ENCODE measurements at places on chromosomes 7 and 10.

GRCh38 chr7:30815388-30815854 is 44.2 kb downstream of the MINDY4 start:
- DNase-seq = no peak

GRCh38 chr7:91266067-91266688 is 1.9 kb downstream of the FZD1 start:
- DNase-seq = no peak

DNA sequence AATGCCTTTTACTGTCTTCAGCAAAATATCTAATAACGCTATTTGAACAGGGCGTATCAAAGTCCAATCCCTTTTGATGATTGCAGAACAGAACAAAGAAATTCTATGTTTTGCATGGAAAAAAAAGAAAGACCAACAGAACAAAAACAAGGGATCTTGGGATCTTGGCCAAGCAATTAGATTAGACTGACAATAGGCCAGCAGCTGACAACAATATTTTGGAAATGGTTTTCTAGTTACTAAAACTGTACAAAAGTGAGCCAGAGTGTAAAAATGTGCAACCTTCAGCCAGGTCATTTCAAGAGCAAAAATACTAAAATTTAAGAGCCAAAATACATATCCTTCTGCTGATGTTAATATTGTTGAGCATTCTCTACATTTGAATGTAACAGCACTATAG is 716.5 kb upstream of the KCND2 start:
- DNase-seq = no peak

GRCh38 chr10:72009425-72010081 is 45.4 kb downstream of the CHST3 start:
- no peak for DNase-seq

DNA sequence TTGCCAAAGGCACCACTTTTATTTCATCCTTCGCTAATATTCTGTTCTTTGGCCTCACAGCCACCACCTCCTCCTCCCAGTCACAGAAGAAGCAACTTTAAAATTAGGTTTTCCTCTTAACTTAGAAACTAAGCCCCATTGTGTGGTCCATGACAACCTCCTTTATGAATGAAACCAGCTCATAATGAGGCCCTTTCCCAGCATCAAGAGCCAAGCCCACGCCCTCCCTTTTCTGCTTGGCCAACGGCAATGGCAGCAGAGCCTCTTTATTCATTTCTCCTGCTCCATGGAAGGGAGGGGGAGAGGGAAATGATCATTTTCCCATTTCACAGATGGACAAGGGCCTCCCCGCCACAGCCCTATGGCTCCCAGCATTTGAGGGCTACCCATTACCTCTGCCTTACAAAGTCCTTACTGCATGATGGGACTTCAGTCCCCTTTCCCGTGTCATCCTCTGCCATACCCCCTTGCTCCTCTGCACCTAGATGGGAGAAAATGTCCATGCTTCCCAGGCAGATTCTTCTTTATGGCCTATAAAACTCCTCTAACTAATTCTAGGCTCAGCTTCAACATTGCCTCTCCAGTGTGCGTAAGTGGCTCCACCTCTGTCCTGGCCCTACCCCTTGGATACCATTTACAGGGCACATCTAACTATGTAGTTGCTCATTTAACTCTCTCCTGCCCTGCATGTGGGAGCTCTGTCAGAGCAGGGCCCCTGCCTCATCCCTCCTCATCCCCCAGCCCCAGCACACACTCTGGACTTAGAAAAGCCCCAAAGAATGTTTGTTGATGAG is 475.5 kb downstream of the RPS24 start:
- DNase-seq = no peak

- DNase-seq = peak; percentile 31
Observed at GRCh38 chr7:3154881-3155494, 111.3 kb upstream of the CARD11 start.

Data from NCI-H1105 treated with DMSO at 0.1 percent for 48 hours (cell line).